Dorsolateral prefrontal cortex (tissue), 122 donors: ENCODE measurements at places on chromosomes 13 and 19.

DNA sequence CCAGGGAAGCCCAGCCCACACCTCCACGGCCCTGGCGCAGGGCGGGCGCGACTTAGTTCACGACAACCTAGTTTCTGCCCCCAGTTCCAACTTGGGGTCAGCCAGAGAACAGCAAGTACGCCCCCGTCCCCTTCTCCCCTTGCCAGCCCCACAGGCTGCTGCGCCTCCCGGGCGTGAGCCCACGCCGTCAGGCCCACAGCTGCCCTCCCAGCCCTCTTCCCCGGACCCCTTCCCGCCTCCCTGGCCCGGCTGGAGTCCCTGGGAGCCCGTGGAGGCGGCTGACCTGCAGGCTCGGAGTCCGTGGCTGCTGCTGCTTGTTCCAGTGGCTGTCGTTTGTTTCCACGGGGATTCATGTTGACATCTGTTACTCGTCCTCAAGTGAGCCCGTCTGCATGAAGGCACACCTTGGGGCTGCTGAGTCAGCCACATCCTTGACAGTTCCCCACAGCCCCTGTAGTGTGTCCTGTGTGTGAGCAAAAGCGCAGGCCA lies 86.0 kb downstream of the ATP11A start:
- DNase-seq = peak; percentile 42

GRCh38 chr13:19305434-19305833 lies 123.8 kb upstream of the TUBA3C start:
- DNase-seq = no peak

- no peak for DNase-seq
Measured at GRCh38 chr13:41494202-41494601, 36.9 kb downstream of the RGCC start.

- no peak for DNase-seq
Measured at GRCh38 chr19:43572171-43572588, 3.1 kb downstream of the XRCC1 start.

GRCh38 chr13:73520566-73521289 lies 461.9 kb downstream of the KLF5 start:
- DNase-seq = no peak

DNA sequence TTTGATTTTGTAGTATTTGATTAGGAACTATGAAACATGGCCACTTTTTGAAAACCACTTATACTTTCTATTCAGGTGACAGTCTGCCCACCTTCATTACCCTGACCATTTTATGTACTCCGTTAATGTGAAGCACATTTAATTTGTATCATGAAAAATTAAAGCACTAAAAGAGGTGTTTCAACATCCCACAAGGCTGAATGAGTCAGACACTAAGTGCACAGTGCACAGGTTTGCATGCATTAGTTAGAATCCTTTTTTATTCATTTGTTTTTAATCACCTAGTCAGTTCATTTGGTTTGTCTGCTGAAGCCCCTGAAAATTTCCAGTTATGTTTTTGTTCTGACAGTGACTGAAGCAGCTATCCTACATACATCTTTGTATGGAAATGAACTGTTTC lies 271.0 kb downstream of the SLITRK5 start:
- no peak for DNase-seq

DNA sequence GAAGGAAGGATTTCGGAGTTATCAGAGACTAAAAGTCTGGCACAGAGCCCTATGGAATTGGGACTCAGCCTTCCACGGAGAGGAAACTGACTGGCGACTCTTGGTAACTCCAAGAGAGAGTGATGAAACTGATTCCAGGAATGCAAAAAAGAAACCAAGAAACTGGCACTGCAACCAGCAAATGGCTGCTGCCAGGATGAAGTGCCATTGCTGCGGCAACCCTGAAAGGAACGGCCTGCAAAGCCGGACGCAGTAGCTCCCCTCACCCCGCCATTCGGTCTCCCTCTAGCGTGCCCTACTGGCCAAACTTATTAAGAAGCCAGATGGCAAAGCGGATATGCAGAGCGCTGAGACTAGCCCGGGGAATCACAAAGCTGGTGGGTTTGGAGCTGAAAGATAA lies 236.0 kb downstream of the PCDH9 start:
- DNase-seq = peak; percentile 83

DNA sequence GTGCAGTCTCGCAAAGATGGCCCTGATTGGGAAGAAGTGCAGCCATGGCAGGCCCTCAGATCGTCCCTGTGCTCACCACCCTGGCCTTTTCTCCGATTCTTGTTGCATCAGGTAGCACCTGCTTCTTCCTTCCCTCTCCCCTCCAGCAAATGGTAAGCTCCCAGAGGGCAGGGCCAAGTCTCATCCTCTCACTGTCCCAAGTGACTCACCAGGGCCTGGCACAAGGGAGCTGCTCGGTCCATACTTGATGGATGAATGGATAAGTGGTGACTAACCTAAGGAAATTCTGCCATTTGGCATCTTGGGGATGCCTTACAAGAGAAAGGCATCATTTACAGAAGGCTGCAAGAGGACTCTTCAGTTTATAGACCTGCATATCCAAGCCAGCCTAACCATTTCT lies 84.9 kb downstream of the ZIC5 start:
- DNase-seq = no peak
